ENCODE measurements at places on chromosomes 1 and 21. TPM values are rescaled to one million over a fixed set of nuclear protein-coding genes. Genes with fewer than 3 reads are reported as not detected.

GRCh38 chr21:44815852-44816628 lies 1.8 kb downstream of the SUMO3 start:
- H3K27ac ChIP-seq, result peak overlapping the region; percentile 52
- DNase-seq, result no peak
- no peaks in the 10 kb centered on the region for H3K27me3 ChIP-seq
- no peak overlapping the region for H3K4me3 ChIP-seq
- H3K4me1 ChIP-seq, result peaks cover 10% of the 10 kb centered on the region

The SH2D2A gene
- total RNA-seq, result not detected

GRCh38 chr1:44050261-44050660 lies 19.0 kb upstream of the SLC6A9 start:
- H3K36me3 ChIP-seq, result no peaks in the 10 kb centered on the region
- H3K27ac ChIP-seq, result no peak overlapping the region
- H3K4me3 ChIP-seq, result no peak overlapping the region
- no peaks in the 10 kb centered on the region for H3K4me1 ChIP-seq

GRCh38 chr1:27564710-27565649 lies 39.0 kb downstream of the AHDC1 start:
- no peaks in the 10 kb centered on the region for H3K27me3 ChIP-seq
- peak overlapping the region; percentile 95 for H3K27ac ChIP-seq
- H3K36me3 ChIP-seq, result no peaks in the 10 kb centered on the region
- H3K4me1 ChIP-seq, result peaks cover 37% of the 10 kb centered on the region
- peak overlapping the region; percentile 26 for H3K4me3 ChIP-seq

Data from breast epithelium (tissue), 4 donors.